NCI-H2081 treated with DMSO at 0.1 percent for 48 hours (cell line): ENCODE measurements at places on chromosomes 16 and 17.

GRCh38 chr17:31788956-31789355, 70.1 kb downstream of the COPRS start:
- no peak for DNase-seq

GRCh38 chr17:81277946-81278693, 17.0 kb downstream of the SLC38A10 start:
- DNase-seq, result no peak

DNA sequence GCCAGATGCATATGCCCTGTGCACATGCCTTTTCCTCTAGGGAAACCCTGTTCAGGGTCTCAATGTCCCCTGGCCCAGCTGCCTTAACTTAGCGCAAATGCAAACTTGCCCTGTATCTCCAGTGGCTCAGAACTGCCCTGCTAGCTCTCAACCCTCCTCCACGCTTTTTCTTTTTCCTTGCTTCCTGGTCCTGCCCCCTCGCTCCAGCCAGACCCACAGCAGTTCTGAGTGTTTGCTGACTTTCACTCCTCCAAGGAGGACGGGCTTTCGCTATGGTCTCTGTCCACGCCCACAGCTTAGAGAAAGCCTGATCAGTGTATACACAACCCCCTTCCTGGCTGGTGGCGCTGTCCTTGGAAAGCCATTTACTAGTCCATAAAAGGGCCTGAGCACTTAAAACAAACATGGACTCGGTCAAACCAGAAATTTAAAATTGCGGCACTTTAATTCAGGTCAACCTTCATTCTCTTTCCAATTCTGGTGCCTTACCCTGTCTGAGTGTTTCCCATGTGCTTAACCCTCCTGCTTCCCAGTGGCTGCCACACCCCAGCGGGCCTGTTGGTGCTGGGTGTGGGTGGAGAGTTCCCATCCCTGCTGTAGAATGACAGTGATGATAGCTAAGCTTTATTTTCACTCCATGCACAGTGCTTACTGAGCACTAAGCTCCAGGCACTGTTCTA, 15.6 kb upstream of the TMEM98 start:
- no peak for DNase-seq

GRCh38 chr17:73722165-73722564, 77.9 kb upstream of the SDK2 start:
- no peak for DNase-seq

DNA sequence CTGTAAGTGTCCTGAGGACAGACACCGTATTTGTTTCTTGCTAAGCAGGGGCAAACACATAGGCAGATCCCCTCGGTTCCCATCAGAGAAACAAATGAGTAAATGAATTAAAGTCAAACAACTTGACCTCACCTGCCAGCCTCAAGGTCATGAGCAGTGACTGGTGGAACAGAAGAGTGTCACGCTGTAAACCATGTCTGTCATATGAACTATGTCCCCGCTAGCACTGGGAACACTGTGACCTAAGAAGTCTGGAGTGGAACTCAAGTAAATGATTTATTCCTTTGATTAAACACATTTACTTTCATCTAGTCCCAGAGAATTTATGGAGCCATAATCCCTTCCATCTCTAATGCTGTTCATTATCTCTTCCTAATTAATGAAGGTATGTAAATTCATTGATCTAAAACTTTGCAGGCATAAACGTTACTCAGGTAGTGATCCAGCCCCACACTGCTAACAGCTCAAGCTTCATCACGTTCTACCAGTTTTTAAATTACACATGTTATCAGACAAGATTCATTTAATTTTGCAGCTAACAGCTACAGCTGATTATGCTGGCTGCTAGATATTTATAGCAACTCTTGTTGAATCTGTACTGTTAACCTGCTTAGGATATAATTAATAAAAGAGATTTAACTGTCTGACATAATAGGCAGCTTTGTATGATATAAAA, 38.7 kb downstream of the CPPED1 start:
- no peak for DNase-seq

- DNase-seq, result no peak
Measured at GRCh38 chr16:51545951-51546350, 394.9 kb upstream of the SALL1 start.

DNA sequence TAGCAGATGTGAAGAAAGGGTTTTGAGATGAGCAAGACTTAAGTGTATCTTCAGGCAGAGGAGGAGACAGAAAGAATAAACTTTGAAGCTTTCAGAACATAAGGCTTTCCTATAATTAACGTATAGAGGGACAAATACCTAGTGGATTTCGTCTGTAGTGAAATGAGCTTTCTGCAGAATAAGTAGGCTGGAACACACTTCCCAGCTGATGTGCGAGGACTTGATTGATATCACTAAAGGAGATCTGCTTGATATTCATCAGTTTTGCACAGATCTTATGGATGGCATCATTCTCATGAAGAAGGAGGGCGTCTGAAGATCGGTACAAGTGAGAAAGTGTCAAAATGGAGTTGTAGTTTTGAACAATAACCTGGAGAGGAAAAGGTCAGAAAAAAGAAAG, 14.8 kb downstream of the TUBD1 start:
- DNase-seq, result no peak

- no peak for DNase-seq
Measured at GRCh38 chr17:17787568-17787967, 49.2 kb downstream of the SREBF1 start.

GRCh38 chr16:24639769-24640168, 89.7 kb upstream of the TNRC6A start:
- DNase-seq, result no peak

- DNase-seq, result no peak
Measured at GRCh38 chr16:31537362-31538242, 9.9 kb downstream of the AHSP start.

DNA sequence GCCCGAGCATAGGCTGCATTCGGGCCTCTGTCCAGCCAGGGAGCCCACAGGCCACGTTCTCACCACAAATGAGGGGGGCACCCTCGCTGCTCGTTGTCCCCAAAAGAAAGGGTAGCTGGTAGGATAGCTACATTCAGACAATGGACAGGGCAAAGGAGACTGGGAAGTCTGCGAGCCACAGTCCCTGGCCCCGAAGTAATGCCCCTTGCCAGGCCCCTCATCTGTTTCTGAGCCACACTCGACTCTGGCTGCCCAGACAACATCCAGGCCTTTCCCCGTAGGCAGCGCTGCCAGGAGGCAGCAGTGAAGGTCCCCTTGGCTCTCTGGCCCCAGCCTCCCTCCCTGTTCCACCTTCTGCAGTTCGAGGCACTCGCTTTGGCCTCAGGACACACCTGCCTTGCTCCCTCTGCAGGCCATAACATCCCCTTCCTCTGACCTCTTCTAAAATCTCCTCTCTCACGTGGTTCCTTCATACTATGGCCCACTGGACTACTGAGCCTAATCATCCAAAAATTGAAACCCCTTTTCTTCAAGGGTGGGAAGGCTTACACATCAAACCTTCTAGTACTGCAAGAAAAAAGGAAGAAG, 12.2 kb downstream of the AIPL1 start:
- DNase-seq, result no peak

DNA sequence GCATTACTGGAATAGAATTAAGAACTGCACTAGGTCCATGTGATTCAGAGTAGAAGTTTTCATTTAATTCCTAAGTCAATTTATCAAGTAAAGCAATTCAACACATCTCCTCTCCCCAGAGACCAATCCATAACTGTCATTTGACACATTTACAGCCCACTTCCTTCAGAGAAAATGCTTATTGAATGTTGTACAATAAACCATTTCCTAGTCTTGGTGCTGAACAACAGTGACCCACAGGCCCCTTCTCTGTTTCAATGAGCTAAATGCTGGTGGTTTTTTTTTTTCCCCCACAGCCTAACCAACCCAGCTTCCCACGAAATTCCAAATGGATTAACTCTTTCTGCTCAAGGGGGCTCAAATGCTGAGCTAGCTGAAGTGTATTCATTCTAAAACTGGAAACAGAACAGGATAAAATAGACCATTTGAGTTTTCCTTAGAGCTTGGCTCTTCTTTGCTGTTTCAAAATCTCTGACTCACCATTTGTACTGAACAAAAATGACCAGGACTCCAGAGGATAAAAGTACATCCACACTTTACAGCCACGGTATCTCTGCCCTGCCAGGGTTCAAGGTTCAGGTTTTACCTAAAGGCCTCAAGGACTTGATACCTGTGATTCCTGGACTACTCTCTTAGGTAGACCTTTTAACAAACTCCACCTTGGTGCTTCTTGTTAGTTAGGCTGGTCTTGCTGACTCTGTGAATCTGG, 62.3 kb downstream of the TMEM100 start:
- no peak for DNase-seq

DNA sequence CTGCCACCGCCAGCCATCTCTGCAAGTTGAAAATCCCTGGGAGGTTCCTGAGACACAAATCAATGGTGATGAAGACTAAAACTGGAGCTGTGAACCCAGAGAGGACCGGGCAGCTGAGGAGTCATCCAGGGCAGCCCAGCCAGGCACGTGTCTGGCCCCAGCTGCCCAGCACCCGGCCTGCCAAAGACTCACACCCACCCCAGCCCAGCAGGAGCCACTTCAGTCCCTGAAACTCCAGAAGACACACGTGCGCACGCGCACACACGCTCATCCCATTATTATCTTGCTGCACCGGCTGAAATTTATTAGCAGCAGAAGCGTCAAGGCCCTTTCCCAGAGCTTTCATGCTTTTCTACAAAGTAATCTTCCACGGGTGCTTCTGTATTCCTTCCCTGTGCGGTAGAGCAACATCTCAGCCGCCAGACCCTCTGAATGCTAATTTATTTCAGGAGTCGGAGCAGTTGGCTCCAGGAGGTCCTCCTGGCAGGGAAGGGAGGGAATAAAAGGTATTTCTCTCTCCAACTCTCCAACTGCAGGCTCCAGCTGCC, 59.8 kb upstream of the RBFOX3 start:
- DNase-seq, result no peak

DNA sequence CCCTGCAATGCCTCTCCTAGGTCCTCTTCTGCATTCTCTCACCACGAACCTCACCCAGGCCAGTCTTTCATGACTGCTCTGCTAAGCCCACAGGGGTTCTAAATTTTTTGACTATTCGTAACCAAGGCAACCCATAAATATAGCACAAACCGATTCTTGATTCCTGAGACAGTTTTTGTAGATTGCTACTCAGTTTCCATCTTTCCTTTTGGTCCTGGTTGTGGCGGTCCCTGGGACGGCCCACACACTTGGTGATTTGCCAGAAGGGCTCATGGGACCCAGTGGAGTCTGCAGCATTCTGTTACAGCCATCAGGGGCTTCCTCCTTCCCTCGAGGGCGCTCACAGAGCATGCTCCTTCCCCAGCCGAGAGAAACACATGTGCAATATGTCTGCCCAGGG, 23.4 kb upstream of the MGAT5B start:
- no peak for DNase-seq

- no peak for DNase-seq
Measured at GRCh38 chr17:1169221-1169928, 10.4 kb downstream of the ABR start.

DNA sequence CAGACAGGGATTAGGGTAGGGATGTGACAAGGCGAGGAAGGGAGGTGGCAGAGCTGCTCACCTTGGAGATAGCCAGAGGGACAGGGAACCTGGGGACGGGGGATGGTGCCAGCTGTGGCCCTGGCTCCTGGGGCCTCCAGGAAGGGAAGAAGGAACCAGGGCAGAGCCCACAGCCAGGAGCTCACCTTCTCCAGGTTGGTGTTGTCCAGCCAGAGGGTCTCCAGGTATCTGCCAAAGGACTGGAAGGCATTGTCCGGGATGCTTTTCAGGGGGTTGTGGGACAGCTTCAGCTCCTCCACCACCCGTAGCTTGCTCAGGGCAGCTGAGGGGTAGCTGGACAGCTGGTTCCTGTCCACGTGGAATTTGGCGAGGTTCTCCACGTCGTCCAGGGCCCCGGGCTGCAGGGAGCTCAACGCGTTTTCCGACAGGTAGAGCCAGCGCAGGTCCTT, 801 bp downstream of the CHAD start:
- DNase-seq, result no peak

GRCh38 chr16:85261657-85262557, 149.6 kb upstream of the CIBAR2 start:
- no peak for DNase-seq

GRCh38 chr17:74471341-74471740, 4.9 kb downstream of the CD300A start:
- no peak for DNase-seq

GRCh38 chr17:51251010-51251409, 8.8 kb downstream of the MBTD1 start:
- no peak for DNase-seq

- no peak for DNase-seq
Measured at GRCh38 chr17:83024218-83024971, 55.0 kb upstream of the METRNL start.

GRCh38 chr16:89612415-89613166, 851 bp upstream of the DPEP1 start:
- DNase-seq, result no peak

- no peak for DNase-seq
Measured at GRCh38 chr17:38735161-38735997, 5.2 kb downstream of the CISD3 start.

DNA sequence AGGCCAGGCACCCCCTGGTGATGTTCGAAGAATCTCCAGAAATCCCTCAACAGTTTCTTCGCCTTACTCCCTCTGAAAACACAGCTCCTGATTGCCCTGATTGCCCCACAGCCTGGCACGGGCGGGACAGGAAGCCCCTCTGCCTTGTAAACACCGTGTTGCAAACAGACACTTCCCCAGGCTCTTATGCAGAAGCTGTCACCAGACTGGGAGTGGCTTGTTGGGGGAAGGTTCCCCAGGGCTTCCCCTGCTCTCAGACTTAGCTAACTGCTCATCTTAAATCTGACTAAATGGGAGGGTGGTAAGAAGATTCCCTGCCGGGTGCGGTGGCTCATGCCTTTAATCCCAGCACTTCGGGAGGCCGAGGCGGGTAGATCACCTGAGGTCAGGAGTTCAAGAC, 11.2 kb downstream of the PIK3R5 start:
- no peak for DNase-seq
